ENCODE measurements at places on chromosomes 16 and 17.

- DNase-seq: no peak
These were observed 37.1 kb downstream of the ARHGAP44 start for GRCh38 chr17:12826431-12826830.

GRCh38 chr17:34241062-34241461 lies 14.0 kb upstream of the CCL2 start:
- no peak for DNase-seq

- DNase-seq: no peak
These were observed 35.7 kb downstream of the KANSL1 start for GRCh38 chr17:46157443-46158062.

GRCh38 chr17:48678141-48678971 lies 44.0 kb downstream of the PRAC1 start:
- peak; percentile 62 for DNase-seq

DNA sequence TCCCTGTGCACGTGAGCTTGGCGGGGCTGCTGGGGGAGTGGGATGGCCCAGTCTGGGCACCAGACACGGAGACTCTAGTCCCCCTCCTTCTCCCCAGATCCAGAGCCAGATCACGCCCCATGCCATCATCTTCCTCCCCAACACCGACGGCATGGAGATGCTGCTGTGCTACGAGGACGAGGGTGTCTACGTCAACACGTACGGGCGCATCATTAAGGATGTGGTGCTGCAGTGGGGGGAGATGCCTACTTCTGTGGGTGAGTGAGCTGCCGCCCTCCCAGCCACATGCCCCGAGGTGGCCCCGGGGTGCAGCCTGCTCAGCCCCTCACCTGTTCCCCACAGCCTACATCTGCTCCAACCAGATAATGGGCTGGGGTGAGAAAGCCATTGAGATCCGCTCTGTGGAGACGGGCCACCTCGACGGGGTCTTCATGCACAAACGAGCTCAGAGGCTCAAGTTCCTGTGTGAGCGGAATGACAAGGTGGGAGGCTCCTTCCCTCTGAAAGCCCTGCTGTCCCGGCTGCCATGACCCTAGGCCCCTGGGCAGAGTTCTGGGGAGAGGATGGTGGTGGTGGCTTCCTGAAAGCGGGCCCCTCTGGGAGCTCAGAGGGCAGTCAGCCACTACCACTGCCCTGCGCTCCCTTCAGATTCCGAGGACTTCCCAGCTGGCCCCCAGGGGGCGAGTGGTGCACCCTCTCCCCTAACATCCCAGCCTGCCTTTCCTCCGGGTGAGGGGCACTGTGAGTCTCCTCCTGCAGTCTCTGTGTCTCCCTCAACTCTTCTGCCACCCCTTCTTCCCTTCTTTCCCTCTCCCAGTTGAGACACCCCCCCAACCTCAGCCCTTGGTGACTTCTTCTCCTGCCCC lies 2.8 kb upstream of the C17orf107 start:
- no peak for DNase-seq

DNA sequence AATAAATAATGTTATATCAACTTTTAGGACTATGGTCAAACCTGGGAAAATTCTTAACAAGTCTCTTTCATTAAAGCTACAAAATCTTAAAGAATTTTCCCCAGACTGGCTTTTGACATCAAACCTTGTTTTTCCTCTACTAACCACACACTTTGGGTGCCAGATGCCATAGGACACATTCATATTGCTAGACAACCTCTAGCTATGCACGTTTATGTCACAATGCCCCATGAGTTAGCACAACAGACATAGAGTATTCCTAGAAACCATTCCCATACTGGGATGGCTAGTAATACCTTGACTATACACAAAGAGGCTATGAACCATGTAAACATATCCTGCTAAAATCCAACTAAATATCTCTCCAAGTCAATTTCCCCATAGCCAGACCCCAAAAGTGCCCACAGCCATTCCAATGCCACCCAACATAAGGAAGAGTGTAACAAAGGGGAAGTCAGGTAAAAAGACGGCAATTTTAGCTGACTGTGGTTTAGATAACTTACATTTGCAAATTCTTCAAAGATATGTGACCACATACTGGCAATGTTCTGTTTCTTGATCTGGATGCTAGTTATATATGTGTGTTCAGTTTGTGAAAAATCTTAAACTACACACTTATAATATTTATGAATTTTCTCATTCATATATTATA lies 23.4 kb downstream of the SMURF2 start:
- DNase-seq: no peak

DNA sequence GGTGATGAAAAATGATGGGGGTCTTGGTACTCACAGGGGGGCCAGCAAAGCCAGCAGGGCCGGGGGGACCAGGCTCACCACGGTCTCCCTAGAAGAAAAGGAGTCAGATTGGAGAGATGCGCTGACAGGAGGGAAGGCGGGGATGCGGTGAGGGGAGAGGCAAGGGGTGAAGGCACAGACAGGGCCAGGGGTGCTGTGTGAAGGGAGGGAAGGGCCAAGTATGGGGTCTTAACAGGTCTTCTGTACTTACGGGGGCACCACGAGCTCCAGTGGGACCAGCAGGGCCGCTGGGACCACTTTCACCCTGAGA lies 11.2 kb downstream of the COL1A1 start:
- DNase-seq: no peak

GRCh38 chr17:16512011-16512410 lies 20.0 kb upstream of the LRRC75A start:
- DNase-seq: no peak

Data from MM.1S (cell line).